ENCODE measurements at places on chromosomes 12 and 14.
A peak's percentile ranks its signal among the peaks of the same experiment; 100 is the strongest.

DNA sequence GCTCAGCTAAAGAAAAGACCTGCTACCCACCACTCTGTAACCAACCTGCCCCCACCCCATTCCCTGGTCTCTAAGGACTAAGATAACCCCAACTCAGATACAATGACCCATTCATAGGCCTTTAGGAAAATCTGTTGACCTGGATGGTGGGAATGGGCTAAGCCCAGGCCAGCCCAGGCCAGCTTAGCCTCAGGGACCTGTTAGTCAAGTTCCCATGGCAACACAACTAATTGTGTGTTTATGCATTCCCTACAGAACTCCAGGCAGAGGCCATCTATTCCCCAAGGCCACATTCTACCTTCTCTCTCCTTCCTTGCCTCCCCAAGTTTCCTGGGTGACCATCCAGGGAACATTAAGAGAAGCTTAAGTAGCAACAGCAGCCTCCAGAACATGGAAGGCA lies 16.1 kb upstream of the KRT8 start:
- no peak for DNase-seq

- no peak for DNase-seq
Measured at GRCh38 chr14:67004521-67004920, 184.7 kb upstream of the GARIN2 start.

GRCh38 chr14:104104076-104104901 lies 18.8 kb downstream of the ASPG start:
- no peak for DNase-seq

DNA sequence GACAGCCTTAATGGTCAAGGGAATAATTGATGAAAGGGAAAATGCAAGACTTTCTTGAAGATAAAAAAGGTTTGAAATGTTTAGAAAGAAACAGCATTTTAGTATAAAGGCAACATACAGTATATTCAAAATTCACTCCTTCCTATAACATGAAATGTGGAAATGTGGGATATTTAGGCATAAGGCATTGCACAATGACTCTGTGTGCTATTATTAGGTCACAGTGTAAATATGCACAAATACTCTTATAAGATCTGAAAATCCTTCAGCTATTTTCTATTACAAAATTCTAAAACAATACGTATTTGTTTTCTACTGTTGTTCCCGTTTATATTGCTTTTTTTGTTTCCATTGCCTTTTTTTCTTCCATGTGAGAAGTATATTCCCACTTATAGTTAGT lies 127.7 kb downstream of the SLC16A7 start:
- no peak for DNase-seq

DNA sequence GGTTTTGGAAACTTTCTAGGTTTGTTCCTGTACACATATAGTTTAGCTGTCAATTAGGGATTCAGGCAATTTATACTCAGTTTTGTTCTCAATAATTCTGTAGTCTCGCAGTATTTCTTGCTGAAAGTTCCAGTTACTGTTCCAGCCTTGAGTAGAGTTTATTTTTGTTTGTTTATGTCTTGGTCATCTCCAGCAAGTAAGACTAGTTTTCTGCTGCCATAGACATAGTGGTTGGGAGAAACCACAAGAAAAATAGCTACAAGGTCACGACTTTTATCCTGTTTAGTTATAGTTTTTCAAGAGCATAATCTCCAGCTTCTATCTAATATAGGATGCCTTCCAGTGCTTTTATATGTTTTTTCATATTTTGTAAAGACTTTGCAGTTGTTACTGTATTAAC lies 99.6 kb upstream of the FOXG1 start:
- DNase-seq, result no peak

DNA sequence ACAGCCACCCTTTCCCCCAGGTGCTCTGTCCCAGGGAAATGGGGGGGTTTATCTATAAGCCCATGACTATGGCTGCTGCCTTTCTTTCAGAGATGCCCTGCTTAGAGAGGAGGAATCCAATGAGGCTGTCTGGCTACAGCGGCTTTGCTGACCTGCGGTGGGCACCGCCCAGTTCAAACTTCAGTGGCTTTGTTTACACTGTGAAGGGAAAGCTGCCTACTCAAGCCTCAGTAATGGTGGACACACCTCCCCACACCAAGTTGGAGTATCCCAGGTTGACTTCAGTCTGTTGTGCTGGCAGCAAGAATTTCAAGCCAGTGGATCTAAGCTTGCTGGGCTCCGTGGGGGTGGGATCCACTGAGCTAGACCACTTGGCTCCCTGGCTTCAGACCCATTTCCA lies 869.2 kb downstream of the SLC6A15 start:
- no peak for DNase-seq

DNA sequence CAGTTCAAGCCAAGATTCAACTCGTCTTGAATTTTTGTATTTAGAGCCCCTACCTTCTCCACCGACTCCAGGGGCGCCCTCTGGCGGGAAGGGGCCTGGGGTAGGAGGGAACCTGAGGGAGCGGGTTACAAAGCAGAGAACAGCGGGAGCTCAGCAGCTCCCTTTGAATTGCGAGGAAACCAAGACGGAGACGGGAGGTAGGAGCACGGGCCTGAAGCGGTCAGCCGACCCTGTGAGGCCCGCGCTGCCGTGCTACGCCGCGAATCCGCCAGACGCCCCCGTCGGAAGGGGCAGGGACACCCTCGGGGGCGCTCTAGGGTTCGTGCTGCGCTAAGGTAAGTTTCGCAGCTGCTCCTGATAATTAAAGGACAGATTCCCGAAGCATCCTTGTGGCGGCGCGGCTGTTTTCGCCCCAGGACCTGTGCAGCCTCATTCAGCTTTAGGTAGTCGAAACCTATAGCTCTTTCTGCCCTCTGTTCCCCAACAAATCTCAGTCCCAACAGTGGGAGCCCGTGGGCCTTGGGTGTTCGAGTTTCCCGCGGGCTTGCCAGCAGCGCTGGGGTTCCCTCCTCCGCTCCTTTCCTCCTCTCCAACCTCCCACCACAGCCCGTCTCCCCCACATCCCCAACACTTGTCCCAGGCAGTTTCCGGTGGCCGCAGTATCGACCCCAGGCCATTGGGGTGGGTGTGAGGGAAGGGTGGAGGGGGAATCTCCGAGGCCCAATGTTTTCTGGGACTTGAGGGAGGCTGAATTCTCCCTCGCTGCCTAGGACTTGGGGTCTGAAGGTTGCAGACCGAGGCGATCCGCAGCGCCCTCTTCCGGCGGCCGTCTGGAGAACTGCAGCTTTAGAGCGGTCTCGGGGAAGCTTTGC lies 5.1 kb upstream of the NKX2-1 start:
- no peak for DNase-seq

DNA sequence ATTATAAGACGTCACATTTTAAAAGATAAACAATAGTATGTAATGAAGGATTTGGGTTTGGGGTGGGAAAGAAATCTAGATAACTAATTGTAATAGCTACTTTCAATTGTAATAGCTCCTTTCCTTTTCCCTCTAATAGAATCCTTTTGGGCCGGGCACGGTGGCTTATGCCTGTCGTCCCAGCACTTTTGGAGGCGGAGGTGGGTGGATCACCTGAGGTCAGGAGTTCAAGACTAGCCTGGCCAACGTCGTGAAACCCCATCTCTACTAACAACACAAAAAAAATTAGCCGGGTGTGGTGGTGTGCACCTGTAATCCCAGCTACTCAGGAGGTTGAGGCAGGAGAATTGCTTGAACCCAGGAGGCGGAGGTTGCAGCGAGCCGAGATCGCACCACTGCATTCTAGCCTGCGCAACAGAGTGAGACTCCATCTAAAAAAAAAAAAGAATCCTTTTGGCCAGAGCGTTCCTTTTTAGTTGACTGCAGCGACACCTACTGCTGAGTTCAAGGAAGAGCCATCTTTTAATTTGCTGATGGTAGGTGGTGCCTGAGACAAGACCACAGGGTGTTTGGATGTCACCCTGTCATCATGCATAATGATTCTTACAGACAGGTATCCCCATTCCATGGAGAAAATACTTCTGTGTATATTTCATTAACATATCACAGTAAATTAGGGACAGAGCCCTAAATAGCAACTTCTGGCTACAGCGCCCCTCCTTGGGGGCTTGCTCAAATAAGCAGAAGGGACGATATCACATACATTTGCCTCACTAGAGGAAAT lies 79.5 kb downstream of the ARMH4 start:
- peak; percentile 20 for DNase-seq
